ENCODE measurements at places on chromosomes 12 and 14.

DNA sequence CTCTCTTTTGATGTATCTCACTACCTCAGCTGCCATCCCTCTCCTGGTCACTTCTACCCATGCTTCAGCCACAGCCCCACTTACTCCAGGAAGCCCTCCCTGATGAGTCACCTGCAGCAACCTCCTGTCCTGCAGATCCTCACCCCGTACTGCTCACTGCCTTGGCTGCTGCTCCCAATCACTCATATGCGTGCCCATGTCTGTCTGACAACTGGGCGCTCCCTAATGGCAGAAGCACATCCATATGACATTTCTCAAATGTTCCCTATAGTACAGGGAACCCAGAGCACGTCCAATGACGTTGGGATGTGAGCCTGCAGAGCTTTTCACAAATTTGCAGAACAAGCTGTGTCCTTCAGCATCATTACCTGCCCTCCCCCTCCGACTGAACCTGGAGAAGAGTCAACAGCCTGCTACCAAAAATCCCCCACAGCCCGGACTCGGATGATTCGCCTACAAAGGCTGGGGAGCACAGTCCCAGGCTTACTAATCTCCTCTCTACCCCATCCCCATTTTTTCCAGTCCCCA is 90.0 kb downstream of the SINHCAF start:
- no peak for DNase-seq

- no peak for DNase-seq
These were observed 94.7 kb downstream of the SLC5A8 start for GRCh38 chr12:101115326-101115725.

- no peak for DNase-seq
These were observed 11.5 kb downstream of the SYNDIG1L start for GRCh38 chr14:74414403-74415114.

GRCh38 chr12:96503976-96504375 is 14.6 kb downstream of the CFAP54 start:
- DNase-seq, result no peak

GRCh38 chr12:130952171-130952954 is 1.3 kb upstream of the ADGRD1 start:
- DNase-seq, result peak; percentile 30

DNA sequence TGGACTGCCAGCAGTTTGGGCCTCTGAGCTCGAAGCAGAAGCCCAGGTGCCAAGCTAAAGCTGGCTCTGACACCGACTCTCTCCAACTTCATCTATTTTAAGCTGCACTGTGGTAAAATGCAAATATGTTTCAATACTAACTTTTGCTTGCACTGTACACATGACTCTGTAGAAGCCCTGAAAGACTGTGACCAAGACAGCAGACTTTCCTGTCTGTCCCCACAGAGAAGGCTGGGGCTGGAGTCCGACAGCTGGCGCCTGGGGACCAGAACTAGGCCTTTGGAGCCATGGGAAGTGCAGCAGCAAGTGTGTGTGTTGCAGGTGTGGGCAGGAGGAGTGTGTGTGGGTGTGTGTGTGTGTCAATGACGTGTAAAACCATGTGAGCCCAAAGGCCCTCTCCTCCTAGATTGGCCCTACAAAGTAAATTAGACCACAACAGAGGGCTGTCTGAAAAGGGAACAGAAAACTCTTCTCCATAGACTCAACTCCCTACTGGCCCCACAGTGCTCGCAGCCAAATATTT is 16.4 kb upstream of the RAB35 start:
- no peak for DNase-seq

GRCh38 chr12:3185260-3185870 is 108.2 kb downstream of the TSPAN9 start:
- no peak for DNase-seq

- no peak for DNase-seq
These were observed 226.8 kb upstream of the ALG10 start for GRCh38 chr12:33795536-33795935.

DNA sequence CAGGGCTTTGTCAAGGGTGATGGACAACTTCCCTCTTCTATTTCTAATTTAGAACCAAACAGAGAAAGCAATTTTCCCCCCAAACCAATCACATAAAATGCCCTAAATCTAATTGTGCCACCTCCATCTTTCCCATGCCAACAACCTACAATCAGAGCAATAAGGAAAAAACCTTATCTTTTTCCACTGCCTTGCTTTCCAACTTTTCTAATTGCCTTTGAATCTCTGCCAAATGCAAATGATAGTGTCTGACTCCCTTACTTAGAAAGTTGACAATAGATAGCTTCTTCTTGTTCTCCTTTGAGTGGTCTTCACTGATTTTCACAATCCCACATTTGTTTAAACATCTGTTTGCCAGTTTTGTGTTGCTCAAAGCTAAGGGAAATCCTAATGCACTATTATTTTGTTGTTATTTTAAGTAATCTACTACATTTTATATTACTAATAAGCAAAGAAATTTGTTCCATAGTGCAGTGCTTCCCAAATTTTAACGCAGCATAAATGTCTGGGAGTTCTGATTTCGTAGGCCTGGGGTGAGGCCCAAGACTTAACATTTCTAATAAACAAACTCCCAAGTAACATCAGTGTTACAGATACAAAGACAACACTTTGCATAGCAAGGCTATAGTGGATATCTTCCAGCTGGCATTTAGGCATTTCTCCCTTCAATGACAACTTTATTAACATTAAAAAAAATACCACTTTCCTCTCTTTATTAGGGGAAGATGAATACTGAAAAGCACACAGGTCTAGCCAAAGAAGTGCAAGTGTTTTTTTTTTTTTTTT is 696.3 kb upstream of the USP15 start:
- no peak for DNase-seq

GRCh38 chr14:23646648-23647549 is 10.7 kb downstream of the DHRS2 start:
- DNase-seq, result peak; percentile 51

GRCh38 chr14:78164226-78164853 is 5.8 kb upstream of the NRXN3 start:
- DNase-seq, result peak; percentile 21

GRCh38 chr12:108930155-108930554 is 50.3 kb downstream of the DAO start:
- DNase-seq, result no peak

GRCh38 chr14:95683793-95684192 is 2.4 kb upstream of the TCL1B start:
- DNase-seq, result peak; percentile 9

GRCh38 chr12:98439471-98439951 is 75.9 kb upstream of the TMPO start:
- DNase-seq, result no peak

- DNase-seq, result no peak
These were observed 4.1 kb upstream of the NGB start for GRCh38 chr14:77275041-77275580.

GRCh38 chr12:10554228-10554755 is 48.6 kb downstream of the EIF2S3B start:
- DNase-seq, result no peak

Measured in EL (cell line).